Stimulated activated CD4-positive, alpha-beta T cell treated with anti-CD3 and anti-CD28 coated beads, Interleukin-1b, Interleukin-23, amount 100 ng/mL, for 1 hour (primary cell): ENCODE measurements at places on chromosomes 7 and 10.

GRCh38 chr7:88344956-88345832, 38.5 kb upstream of the STEAP4 start:
- no peak for DNase-seq

DNA sequence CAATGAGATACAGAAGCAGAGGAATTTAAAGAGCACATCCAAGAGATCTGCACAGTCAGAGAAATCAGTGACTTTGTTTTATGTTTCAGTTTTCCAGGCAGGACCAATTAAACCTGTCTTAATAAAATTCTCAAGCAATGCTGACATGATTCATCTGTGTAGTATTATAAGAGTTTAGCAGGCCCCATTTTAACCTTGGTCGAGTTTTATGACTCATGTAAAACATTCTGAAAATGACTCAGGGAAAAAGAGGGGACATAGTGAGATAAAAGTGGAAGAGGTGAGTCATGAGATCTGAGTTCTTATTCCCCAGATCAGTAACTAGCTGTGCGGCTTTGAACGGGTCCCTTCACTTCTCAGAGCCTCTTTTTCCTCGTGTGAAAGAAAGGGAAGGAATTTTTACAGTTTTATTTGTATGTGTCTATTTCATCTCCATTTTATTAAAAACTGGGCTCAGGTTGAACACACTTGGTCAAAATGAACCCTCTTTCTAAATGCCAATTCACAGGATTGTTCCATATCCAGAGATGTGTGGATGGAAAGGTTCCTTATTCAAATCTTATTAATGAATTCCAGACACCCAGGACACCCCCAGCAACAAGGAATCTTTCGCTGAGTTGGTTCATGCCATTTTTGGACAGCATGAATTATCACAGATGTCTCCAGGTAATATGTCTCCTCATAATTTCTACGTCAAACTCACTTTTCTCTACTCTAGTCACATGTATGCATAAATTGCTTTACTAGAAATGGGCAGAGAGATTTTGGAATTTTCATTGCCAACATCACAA, 143.2 kb downstream of the JAZF1 start:
- DNase-seq = no peak

- no peak for DNase-seq
Measured at GRCh38 chr10:78231939-78232338, 198.3 kb downstream of the RPS24 start.

GRCh38 chr10:24928163-24928562, 24.2 kb downstream of the PRTFDC1 start:
- no peak for DNase-seq

DNA sequence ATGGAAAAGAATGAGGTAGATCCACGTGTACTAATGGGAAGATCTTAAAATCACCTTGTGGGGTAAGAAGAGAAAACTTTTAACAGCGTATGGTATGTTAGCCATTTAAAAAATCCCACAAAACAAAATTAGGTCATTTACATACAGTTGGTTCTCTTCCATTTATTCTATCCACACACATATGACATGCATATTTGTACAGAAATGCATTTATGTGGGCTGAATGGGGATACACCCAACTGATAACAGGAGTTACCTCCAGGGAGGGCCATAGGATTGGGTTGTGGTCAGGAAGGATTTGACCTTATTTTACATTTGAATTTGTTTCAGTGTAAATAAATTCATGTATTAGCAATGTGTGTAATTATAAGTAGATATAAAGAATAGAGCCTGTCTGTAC, 71.5 kb downstream of the MCMBP start:
- no peak for DNase-seq

GRCh38 chr10:101438881-101439391, 85.0 kb downstream of the BTRC start:
- DNase-seq = no peak

DNA sequence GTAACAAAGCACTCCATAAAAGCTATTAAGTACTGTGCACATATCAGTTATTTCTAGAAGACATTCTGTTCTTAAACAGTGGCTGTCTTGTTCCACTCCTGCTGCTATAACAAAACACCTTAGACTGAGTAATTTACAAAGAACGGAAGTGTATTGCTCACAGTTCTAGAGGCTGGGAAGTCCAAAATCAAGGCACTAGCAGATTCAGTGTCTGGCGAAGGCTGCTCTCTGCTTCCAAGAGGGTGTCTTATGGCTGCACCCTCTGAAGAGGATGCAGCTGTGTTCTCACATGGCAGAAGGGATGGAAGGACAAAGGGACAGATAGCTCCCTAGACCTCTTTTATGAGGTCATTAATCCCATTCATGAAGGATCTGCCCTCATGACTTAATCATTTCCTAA, 424.2 kb upstream of the ZMIZ1 start:
- DNase-seq = no peak

- no peak for DNase-seq
Measured at GRCh38 chr7:8060241-8060640, 91.6 kb downstream of the GLCCI1 start.
